ENCODE measurements at places on chromosomes 11 and 22.

GRCh38 chr11:111566324-111566723 is 25.8 kb downstream of the LAYN start:
- no peak for DNase-seq

- no peak for DNase-seq
Measured at GRCh38 chr11:28963187-28963586, 855.0 kb downstream of the METTL15 start.

DNA sequence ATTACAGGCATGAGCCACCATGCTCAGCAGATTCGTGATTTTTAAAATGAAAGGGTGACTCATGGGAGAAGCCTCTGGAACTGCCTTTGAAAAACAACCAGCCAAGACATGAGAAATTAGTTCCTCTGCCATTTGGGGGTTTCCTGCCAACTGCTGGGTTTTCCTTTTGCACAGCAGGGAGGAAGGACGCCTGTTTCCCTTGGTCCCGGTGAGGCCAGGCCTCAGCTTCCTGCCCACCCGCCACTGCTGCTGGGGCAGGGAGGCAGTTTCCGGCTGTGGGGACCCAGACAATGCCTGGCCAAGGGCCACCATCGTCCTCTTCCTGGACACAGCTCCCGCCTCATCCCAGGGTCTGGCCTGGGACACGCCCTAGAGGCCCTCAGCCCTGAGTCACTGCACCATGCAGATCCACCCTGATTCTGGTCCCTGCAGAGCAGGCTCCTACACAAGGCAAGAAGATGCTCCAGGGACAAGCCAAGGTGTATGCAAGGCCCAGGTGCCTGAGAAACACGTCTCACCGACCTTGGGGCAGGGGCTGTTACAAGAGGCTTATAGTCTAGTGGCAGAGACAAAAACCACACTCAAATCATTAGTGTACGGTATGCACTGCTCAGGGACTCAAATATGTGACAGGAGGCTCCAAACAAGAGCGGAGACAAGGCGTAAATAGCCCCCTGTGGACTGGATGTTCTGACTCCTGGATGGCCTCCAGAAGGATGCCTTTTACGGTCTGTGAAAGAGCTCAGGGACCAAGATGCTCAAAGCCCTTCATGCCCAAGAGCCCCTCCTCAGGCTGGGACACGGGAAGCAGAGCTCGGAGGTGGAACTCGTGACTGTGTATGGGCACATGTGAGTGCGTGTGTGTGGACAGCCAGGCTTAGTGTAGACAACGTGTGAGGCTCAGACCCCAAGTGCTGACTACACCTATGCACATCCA is 10.0 kb downstream of the PPM1F start:
- DNase-seq = no peak

DNA sequence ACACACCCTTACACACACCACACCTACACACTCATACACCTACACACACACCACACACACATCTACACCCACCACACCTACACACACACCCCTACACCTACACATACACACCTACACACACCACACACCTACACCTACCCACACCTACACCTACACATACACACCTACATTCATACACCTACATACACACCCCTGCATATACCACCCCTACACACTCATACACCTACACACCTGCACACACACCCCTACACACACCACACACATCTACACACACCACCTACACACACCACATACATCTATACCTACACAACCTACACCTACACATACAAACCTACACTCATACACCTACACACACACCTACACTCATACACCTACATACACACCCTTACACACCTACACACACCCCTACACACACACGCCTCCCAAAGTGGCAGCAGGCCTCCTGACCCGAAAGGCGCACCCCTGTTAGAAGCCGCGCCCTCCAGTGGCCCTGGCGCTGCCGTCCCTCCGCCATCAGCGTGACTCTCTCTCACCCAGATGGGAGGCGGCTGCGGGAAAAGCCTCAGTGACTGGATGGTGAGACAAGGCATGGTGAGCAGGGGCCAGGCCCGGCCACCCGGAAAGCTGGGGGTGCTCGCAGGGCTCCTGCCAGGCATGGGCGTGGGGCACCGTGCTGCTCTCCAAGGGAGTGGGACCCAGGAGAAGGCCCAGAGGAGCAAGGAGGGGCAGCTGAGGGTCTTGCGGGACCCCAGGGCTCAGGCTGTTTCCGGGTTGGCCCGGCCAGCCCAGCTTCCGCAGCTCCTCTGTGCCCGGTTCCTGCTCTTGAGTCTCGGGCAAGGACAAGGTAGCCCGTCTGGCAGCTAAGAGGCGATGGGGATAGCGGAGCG is 37.0 kb upstream of the HMOX1 start:
- DNase-seq = no peak

- DNase-seq = no peak
Measured at GRCh38 chr11:116503216-116504160, 269.3 kb downstream of the BUD13 start.

DNA sequence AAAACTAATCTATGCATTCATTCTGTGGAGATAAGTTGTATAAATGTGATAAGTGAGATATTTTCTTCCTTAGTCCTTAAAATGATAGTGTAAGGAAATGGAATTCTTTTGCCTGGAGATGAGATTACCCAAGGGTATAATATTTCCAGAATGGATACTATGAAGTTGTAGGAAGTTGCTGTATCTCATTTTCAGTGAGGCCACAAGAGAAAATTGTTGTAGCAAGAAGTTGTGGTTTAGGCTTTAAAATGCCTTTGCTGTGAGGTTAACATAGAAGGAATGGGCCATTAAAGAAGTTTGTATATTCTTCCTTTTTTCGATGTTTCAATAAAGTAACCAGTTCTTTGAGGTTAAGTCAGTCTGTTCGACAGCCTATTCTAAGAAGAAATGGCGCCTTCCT is 50.7 kb upstream of the LIN7C start:
- no peak for DNase-seq

DNA sequence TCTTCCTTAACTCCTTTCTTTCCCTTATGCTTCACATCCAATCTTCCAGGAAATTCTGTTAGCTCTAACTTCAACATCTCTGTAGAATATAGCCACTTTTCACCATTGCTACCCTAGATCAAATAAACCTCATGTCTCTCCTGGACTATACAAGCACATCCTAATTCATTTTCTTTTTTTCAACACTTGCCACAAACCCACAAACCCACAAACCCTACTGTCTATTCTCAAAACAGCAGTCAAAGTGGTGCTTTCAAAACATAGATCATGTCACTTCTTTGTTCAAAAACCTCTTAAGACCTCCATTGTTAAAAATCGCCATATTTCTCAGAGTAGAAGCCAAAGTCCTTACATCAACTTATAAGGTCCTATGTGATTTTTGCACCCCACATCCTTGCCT is 94.3 kb downstream of the PIWIL4 start:
- no peak for DNase-seq

All from eye (tissue), 1 donor.